ENCODE measurements at places on chromosomes 16 and 17. TPM values are rescaled to one million over a fixed set of nuclear protein-coding genes. Genes with fewer than 3 reads are reported as not detected.

DNA sequence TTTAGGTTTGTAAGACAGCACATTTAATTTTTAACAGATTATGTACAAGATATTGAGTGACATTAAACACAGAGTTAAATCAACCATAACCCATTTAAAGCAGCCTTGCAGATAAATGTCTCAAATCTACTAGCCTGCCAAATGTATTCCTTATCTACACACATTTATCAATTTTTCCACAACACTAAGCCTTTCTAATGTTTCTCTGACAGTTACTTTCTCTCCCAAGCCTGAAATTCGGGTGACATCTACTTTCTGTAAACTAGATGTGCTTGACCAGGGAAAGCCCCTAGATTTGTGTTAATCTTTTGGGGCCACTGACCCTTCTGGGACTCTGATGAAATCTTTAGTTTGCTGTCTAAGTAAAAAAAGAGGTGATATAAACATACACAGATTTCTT lies 69.0 kb downstream of the CDH13 start:
- DNase-seq, result no peak
- no peak overlapping the region for H3K27ac ChIP-seq
- H3K4me1 ChIP-seq, result peaks cover 4% of the 10 kb centered on the region
- H3K4me3 ChIP-seq, result no peak overlapping the region
- no peaks in the 10 kb centered on the region for H3K27me3 ChIP-seq

DNA sequence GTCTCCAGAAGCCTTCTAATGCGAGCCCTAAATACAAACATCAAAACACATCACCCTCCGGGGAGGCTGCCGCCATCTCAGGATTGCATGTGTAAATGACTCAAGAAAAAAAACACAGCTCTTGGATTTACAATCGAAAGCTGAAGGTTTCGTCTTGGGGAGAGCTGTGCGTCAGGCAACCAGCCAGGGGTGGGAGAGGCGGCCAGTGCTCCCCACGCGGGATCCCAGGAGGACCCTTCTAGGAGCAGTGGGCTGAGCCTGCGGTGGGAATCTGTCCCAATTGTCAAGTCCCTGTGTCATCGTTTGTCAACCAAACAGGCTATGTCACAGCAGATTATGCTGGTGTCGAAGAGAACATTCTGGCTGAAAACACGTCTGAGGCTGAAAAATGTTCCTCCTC lies 209.7 kb downstream of the ABCC12 start:
- H3K4me1 ChIP-seq, result peaks cover 5% of the 10 kb centered on the region
- no peaks in the 10 kb centered on the region for H3K27me3 ChIP-seq
- no peaks in the 10 kb centered on the region for H3K36me3 ChIP-seq
- H3K4me3 ChIP-seq, result no peak overlapping the region
- no peak for DNase-seq

- no peak for DNase-seq
- H3K27me3 ChIP-seq, result no peaks in the 10 kb centered on the region
- no peak overlapping the region for H3K27ac ChIP-seq
- peaks cover 58% of the 10 kb centered on the region for H3K36me3 ChIP-seq
- no peaks in the 10 kb centered on the region for H3K4me1 ChIP-seq
These were observed 18.3 kb downstream of the VPS53 start for GRCh38 chr17:696369-696768.

DNA sequence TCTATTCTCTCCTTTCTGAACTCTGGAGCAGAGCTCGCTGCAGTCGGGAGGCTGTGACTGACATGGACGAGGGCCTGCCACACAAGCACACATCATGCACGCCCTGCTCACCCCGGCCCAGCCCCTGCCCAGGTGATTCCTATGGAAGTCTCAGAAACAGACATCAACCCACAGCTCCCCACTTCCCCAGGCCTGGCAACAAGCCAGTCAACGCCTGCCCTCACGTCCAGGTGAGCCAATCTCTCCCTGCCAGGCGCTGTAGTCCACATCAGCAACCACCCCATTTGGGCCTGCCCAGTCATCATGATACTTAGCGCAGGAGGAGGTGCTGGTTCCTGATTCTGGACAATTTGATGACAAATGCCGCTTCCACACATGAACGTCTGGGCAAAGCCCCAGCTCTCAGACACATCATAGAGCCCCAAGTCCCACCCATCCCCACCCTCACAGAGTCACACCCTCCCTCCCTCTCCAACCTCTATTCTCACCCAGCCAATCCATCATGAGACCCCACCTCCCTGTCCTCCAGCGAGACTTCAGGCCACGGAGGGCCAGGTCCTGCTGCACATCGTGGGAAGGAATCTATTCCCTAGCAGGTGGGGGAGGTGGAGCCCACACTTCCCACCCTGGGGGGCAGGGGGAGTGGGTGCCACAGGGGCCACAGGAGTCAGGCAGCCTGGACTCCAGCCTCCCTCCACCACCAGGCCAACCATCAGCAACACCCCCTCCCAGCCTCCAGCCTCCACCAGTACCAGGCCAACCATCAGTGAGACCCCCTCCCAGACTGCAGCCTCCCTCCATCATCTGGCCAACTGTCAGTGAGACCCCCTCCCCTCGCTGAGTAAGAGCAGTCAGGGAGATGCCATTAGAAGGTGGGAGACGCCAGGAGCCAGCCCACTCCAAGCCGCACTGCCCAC lies 33.7 kb upstream of the GSG1L start:
- no peak overlapping the region for H3K27ac ChIP-seq
- H3K4me1 ChIP-seq, result no peaks in the 10 kb centered on the region
- peaks cover 39% of the 10 kb centered on the region for H3K36me3 ChIP-seq
- DNase-seq, result no peak
- H3K27me3 ChIP-seq, result no peaks in the 10 kb centered on the region

GRCh38 chr17:67157732-67158639 lies 87.0 kb downstream of the HELZ start:
- H3K27ac ChIP-seq, result no peak overlapping the region
- DNase-seq, result no peak
- H3K27me3 ChIP-seq, result no peaks in the 10 kb centered on the region
- H3K36me3 ChIP-seq, result peaks cover 47% of the 10 kb centered on the region
- no peaks in the 10 kb centered on the region for H3K4me1 ChIP-seq
- no peak overlapping the region for H3K4me3 ChIP-seq

- no peaks in the 10 kb centered on the region for H3K27me3 ChIP-seq
- DNase-seq, result peak; percentile 26
- no peaks in the 10 kb centered on the region for H3K36me3 ChIP-seq
These were observed 74.9 kb downstream of the DYNLRB2 start for GRCh38 chr16:80615735-80616134.

- H3K4me3 ChIP-seq, result peak overlapping the region; percentile 100
- H3K27me3 ChIP-seq, result no peaks in the 10 kb centered on the region
- H3K36me3 ChIP-seq, result no peaks in the 10 kb centered on the region
- no peak for DNase-seq
These were observed 874 bp downstream of the WWP2 start for GRCh38 chr16:69762814-69763598.

The MRPL12 gene
- 60.6 TPM for total RNA-seq

The OR1A1 gene
- not detected for total RNA-seq

The OTOP3 gene
- total RNA-seq, result not detected

The COX10 gene
- total RNA-seq, result 15.4 TPM

The MT4 gene
- not detected for total RNA-seq
